ENCODE measurements at places on chromosomes 4 and X. TPM values are rescaled to one million over a fixed set of nuclear protein-coding genes. Genes with fewer than 3 reads are reported as not detected.

Gene SOD3
- 1.7 TPM for total RNA-seq

Gene FRG2
- total RNA-seq, result not detected

Gene ADGRG2
- total RNA-seq, result 0.11 TPM

Gene CENPE
- 46.6 TPM for total RNA-seq

Gene RASGEF1B
- not detected for total RNA-seq

Gene TCEAL7
- not detected for total RNA-seq

Gene SSX2B
- total RNA-seq, result not detected

Gene NAT8L
- total RNA-seq, result not detected

Gene GNPDA2
- 18.7 TPM for total RNA-seq

Gene DOK7
- total RNA-seq, result 0.05 TPM

Gene DDIT4L
- total RNA-seq, result 2.6 TPM

Gene DNAAF6
- total RNA-seq, result not detected

Gene LEF1
- total RNA-seq, result 55.5 TPM

Gene TRIM75
- total RNA-seq, result not detected

Gene SORBS2
- total RNA-seq, result 9.0 TPM

Gene CTAG1B
- total RNA-seq, result not detected

Gene ABCE1
- 170 TPM for total RNA-seq

Gene EGF
- 28.0 TPM for total RNA-seq

Gene PABPC1L2B
- total RNA-seq, result not detected

Gene CLDN34
- not detected for total RNA-seq

Gene TNMD
- total RNA-seq, result not detected

Gene SLC34A2
- total RNA-seq, result not detected

Gene FRMD7
- not detected for total RNA-seq

Gene SPRY1
- total RNA-seq, result 0.06 TPM

Gene FREM3
- total RNA-seq, result not detected

Gene HERC5
- total RNA-seq, result 4.9 TPM

Gene SPCS3
- total RNA-seq, result 100 TPM

Gene SPANXD
- not detected for total RNA-seq

Gene MID1IP1
- 40.8 TPM for total RNA-seq

Gene TSPAN7
- total RNA-seq, result 0.08 TPM

Gene TECRL
- not detected for total RNA-seq

Gene WNK3
- 0.05 TPM for total RNA-seq

Gene MAOB
- not detected for total RNA-seq

Gene RTL5
- 1.8 TPM for total RNA-seq

Gene SH3RF1
- 14.1 TPM for total RNA-seq

Gene MAGEC3
- not detected for total RNA-seq

Gene TMPRSS11F
- not detected for total RNA-seq

Gene MAGED4
- 35.2 TPM for total RNA-seq

Gene ARHGAP4
- 0.63 TPM for total RNA-seq
